ENCODE measurements at places on chromosomes 5 and 9.
A peak's percentile ranks its signal among the peaks of the same experiment; 100 is the strongest.

DNA sequence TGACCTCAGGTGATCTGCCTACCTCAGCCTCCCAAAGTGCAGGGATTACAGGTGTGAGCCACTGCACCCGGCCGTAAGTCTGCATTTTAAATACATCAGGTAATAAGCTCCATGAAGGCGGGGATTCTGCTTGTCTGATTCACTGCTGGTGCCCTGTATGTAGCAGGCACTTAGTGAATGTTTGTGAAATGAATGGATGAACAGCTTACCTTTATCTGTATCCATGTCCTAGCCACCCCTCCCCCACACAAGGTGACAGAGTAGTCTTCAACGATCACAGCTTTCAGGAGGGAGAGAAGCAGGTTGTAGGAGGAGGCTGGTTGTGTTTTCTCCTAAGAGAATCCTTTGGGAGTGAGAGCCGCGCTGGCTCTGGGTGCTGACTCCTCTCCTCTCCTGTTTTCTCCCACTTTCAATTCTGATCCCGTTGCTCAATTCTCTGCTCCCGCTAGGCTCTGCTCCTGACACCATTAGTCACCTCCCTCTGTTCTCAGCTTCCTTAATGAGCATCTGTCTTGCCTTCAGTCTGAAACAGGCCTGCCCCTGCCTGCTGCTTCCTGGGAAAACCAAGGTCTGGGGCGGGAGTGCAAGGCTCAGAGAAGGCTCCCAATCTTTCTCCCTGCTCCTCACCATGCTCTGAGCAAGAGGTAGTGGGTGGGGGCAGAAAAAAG lies 88.8 kb upstream of the CTNNA1 start:
- DNase-seq = no peak

GRCh38 chr9:85892401-85892800 lies 48.5 kb upstream of the NAA35 start:
- DNase-seq = no peak

DNA sequence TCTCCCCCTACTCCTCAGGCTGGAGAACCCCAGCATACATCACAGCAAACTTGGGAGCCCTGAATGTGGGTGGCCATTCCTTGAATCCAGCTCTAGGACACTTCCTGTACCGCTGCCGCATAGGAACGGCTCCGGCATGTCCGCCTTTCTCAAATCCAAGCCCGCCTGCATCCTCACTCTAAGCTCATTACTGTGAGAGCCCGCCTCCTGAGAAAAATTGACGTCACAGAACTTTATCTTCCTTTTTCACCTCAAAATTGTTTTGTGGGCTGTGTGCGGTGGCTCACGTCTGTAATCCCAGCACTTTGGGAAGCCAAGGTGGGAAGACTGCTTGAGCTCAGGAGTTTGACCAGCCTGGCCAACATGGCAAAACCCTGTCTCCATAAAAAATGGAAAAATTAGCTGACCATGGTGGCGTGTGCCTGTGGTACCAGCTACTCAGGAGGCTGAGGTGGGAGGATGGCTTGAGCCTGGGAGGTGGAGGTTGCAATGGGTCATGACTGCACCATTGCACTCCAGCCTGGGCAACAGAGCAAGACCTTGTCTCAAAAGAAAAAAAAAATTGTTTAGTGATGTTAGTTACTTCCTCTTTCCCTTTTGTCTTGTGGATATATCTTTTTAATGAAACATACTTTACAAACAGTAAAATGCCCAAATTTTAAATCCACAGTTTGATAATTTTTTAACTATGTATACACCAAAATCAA lies 22.8 kb downstream of the RNF44 start:
- no peak for DNase-seq

- DNase-seq = no peak
Observed at GRCh38 chr5:159975462-159976019, 33.4 kb upstream of the TTC1 start.

GRCh38 chr5:40674661-40675235 lies 5.0 kb upstream of the PTGER4 start:
- DNase-seq = no peak

- no peak for DNase-seq
Observed at GRCh38 chr5:57504357-57504756, 21.7 kb upstream of the ACTBL2 start.

GRCh38 chr9:123131993-123132392 lies 98.5 kb downstream of the GPR21 start:
- DNase-seq = no peak

DNA sequence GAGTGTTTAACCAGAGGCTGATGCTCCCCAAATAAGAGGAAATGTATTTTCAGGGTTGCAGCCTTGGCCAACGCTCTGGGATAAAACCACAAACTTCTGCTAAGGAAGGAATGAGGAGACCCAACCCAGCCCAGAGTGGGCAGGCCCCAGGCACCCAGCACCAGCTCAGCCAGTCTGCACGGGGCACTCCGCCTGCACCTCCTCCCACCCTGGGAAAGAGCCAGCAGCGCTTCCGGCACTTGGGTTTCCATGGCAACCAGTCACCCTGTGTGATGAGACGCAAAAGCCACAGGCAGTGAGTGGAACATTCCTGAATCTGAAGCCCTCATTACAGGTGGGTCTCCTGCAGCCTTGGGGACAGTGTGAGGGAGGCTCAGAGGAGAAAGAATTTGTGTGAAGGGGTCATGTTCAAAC lies 85.2 kb upstream of the ZBTB43 start:
- peak; percentile 92 for DNase-seq

DNA sequence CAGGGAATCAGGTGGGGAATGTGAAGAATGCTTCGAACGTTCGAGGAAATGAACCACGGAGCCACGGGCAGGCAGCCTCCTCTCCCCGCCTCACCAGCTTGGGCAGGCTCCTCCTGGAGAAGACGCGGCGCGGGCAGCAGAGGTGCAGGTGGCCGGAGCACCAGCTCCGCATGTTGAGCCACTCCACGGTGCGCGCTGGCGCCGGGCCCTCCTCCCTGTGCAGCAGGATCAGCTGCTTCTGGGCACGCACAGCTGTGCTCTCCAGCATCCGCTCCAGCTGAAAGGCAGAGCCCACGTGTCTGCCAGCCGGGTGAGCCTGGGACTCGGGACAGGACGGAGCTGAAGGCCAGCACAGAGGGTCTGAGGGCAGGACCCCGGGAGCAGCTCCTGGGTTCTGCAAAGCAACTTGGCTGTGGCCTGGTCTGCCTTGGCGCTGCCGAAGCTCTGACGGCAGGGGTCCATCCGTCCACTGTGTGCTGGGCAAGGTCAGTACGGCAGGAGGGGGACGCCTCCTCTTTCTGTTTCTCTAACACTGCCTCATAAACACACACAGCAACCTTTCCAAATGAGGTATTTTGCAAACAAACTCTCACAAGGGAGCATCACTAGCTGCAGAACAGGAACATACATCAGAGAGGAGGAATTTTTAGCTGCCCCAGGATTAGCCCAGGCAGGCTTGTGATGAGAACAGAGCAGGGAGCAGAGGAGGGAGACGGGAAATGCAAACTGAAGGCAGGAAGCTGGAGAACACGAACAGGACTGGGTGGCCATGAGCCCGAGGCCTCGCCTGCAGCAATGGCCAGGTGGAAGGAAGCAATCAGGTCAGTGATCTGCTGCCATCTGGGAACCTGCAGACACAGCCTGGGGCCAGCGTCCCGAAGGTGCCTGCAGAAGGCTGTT lies 20.1 kb upstream of the NSMF start:
- DNase-seq = peak; percentile 60

GRCh38 chr5:171965745-171966144 lies 40.7 kb downstream of the FBXW11 start:
- DNase-seq = no peak
